NCI-H446 treated with DMSO at 0.1 percent for 48 hours (cell line): ENCODE measurements at places on chromosomes 4 and X.

- no peak for DNase-seq
Measured at GRCh38 chrX:2574271-2574670, 73.5 kb upstream of the DHRSX start.

- DNase-seq, result peak; percentile 13
Measured at GRCh38 chr4:24245491-24245820, 338.9 kb downstream of the DHX15 start.

- no peak for DNase-seq
Measured at GRCh38 chr4:168758351-168758876, 251.6 kb downstream of the CBR4 start.

DNA sequence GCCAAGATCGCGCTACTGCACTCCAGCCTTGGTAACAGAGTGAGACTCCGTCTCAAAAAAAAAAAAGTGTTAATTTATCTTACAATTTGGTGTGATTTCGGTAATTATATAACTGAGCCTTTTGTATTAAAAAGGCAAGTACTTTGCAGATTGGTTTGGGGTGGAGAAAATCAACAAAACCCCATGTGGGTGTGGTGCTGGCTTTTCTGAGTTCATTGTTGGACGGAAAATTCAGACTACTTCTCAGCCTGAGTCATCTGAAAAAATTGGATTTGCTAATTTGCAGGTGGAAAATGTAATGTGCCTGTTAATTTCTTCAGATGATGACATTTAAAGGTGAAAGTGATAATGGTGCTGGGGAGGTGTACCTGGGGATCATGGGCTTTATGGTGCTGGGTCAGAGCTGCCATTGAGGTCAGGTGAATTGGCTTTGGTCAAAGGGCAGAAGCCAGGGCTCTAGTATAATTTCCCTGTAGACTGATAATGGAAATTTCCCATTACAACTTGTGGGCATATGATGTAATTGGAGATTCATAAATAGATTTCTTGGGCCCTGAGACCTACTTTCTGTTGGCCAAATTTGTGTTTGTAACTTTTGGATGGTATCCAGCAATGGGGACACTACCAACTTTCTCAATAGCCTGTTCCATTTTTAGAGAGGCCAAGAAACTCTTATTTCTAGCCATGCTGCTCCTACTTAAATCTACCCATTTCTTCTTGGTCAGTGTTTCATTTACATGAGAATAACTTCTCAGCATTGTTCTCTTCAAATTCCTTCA, 74.3 kb upstream of the TEX13D start:
- DNase-seq, result no peak

DNA sequence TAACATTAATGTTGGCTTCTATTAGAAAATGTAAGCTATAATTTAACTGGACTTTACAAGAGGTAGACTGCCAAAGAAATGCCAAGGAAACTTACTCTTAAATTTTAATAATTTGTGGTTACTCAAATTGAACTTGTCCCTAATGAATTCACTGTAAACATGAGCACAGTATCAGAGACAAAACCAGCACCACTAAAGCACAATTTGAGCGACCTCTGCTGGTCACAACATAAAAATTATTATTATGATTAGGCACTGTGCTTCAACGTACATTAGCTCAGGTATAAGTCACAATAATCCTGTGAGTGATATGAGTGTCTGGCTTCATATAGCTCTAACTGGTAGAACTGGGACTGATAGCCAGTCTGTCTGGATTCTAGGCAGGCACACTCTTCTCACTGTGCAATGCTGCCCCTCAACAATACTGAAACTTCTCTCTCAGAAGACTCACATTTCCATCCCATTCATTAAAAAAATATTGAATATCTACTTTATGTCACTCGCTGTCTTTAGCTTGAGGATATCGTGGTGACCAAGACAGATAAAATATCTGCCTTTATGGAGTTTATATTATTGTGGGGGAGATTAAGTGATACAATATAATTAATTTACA, 8.0 kb downstream of the NUDT6 start:
- peak; percentile 5 for DNase-seq

DNA sequence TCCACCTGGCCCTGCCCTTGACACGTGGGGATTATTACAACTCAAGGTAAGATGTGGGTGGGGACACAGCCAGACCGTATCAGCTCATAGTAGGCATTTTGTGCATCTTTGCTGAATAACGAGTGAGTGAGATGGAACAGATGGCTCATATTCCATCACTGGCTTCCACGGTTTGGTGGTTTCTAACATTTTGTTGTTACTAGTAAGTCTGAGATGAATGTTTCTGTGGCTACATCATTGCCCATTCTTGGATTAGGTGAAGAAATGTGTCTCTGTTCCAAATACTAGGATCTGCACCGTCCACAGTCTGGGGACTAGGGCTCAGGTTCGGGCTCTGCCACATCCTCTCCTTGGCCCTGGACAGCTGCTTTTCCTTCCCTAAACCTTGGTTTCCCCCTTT, 3.6 kb downstream of the ABLIM2 start:
- DNase-seq, result no peak

DNA sequence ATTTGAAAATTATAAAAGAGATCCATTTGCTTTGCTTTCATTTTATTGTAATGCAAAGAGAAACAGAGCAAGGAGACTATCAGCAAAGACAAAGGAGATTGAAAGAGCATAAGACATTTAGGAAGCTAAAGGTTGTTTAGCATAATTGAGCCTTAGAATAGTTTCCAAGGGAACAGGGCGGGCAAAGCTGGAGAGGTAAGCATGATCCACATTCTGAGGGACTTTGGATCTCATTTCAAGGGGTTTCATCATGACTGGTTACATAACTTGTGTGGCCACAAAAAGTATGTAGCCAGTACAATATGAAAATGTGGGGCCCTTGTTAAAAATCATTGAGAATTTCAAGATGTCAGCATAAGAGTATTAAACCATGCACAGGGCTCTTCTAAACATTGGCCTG, 406.5 kb downstream of the RPA4 start:
- no peak for DNase-seq

GRCh38 chrX:38839277-38839676, 38.0 kb downstream of the MID1IP1 start:
- DNase-seq, result no peak

- DNase-seq, result no peak
Measured at GRCh38 chrX:2185341-2186082, 315.3 kb downstream of the DHRSX start.

DNA sequence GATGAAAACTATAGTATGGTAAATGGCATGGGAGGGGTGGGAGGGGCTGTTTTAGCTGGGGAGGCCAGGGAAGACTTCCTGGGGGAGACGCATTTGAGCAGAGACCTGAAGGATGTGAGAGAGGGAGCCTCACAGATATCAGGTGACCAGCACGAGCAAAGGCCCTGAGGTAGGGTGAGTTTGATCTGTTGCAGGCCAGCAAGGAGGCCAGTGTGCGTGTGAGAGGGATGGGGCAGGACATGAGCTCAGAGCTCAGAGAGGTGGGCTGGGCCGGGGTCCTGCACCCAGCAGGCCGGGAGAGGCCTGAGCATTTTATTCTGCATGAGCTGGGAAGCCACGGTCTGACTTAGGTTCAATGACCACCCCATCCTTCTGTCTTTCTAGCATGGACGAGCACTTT, 80.0 kb downstream of the PPP2R2C start:
- no peak for DNase-seq

GRCh38 chr4:3508542-3508941, 23.7 kb downstream of the LRPAP1 start:
- no peak for DNase-seq

DNA sequence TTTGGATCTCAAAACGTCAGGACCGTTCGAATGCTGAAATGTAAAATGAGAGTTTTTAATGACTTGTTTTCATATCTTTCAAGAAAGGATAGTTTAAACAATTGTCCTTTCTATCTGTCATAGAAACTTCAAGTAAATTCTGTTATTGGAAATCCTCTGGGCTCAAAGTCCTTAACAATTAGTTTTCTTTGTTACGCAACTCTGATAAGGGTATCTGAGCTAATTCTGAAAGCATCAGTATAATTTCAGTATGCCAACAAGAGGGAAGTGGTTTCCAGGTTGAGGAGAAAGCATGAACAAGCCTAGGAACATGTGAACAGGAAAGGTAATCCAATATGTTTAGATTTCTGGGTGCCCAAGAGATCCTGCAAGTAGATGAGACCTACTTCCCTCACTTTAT, 22.0 kb downstream of the ADH7 start:
- no peak for DNase-seq

GRCh38 chr4:158609116-158609515, 62.6 kb downstream of the C4orf46 start:
- DNase-seq, result no peak

GRCh38 chrX:154040307-154040756, 20.6 kb upstream of the IRAK1 start:
- DNase-seq, result no peak

DNA sequence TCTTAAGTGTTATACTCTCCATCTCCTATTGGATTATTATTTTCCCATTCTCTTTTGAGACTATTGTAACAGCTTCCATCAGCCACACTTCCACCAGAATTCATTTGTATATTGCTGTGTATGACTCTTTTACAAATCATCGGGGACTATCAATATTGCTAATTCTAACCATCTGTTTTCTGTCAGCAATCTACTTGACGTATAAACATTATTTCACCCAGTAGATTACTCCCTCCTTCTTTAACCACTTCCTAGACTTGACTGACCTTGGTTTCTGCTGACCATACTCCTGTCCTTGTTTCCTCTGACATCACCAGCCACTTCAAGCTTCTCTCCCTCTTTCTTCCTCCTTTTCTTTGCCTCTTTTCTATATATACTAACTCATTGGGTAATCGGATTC, 402.9 kb downstream of the PCDH18 start:
- no peak for DNase-seq

- peak; percentile 84 for DNase-seq
Measured at GRCh38 chr4:125368671-125369081, 53.9 kb downstream of the FAT4 start.

- no peak for DNase-seq
Measured at GRCh38 chr4:2598511-2599303, 62.3 kb downstream of the FAM193A start.

- no peak for DNase-seq
Measured at GRCh38 chrX:41043196-41043595, 42.0 kb upstream of the USP9X start.

DNA sequence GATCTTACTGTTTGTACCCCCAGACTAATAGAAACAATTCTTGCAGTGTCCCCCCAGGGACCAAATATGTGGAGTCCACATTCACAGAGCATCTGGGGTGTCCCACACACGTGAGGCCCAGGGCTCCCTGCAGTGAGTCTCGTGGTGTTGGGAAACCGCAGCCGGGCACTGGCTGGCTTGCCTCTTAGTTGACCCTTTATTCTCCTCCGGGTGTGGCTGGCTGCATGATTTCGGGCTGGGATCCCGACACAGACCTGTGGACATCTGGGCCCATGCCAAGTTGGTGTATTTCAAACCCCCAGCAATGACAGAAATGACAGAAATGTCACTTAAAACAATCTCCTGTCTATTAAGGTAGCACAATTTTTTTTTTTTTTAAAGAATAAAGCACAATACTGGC, 15.6 kb upstream of the CLDN24 start:
- no peak for DNase-seq
